ENCODE measurements at places on chromosomes 7 and 10.

DNA sequence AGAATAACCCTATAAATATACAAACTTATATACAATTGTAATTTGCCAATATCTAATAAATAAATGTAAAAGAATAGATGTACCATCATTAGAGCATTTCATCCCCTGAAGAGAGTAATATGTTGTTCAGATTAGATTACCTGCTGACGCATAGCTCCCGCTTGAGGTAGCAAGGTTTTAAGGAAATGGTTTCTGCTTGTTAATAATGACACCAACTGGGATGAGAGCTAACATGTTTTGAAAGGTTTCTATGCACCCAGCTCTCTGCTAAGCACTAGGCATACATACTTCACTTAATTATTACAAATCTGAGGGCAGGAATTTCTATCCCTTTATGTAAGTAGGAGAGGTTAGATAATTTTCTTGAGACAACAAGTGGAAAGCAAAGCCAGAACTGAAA lies 1003.3 kb upstream of the SORCS1 start:
- no peak for DNase-seq

- DNase-seq, result no peak
These were observed 22.6 kb downstream of the APBB1IP start for GRCh38 chr10:26460736-26461135.

- no peak for DNase-seq
These were observed 359.4 kb upstream of the CELF2 start for GRCh38 chr10:10658172-10658785.

DNA sequence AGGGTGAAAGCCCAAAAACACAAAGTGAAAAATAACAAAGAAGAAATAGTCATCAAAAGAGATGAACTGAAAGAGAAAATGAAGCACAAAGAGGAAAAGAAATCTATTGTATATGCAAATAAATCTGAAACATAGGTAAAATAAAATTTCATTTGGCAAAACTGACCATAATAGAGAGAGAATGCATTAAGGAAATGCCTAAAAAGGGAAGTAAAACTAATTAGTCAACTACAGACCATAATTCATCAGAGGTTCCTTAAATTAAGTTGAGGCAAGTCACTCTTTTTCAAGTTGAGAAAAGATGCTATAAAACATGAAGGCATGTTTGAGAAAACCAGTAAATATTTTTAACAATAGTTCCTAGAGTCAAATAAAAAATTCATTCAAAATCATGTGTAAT lies 233.3 kb downstream of the LRRN3 start:
- DNase-seq, result no peak

DNA sequence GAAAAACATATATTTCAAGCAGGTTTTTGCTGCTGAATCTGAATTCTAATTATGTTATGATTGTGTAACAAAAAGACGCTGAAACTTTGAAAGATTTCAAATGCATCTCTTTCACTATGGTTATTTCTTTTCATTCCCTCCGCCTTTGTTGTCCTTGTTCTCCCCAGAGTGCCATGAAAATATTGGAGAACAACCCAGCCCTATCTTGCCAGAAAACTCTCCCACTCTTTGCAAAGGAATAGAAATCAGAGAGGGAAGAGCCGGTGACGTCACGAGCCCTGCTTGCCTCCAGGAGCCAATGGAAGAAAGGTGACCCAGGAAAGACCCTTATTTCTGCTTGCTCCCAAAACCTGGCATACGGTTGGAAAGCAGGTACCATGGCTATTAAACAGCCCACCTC lies 3.4 kb downstream of the GFRA1 start:
- no peak for DNase-seq

- no peak for DNase-seq
These were observed 35.1 kb downstream of the UMAD1 start for GRCh38 chr7:7675686-7676085.

GRCh38 chr10:115861455-115861854 lies 411.6 kb downstream of the GFRA1 start:
- no peak for DNase-seq

GRCh38 chr10:49360271-49361177 lies 35.4 kb downstream of the DRGX start:
- DNase-seq, result no peak

GRCh38 chr10:7788639-7789286 lies 786 bp downstream of the ATP5F1C start:
- no peak for DNase-seq

- peak; percentile 12 for DNase-seq
These were observed 144.4 kb downstream of the DYNC1I1 start for GRCh38 chr7:95916573-95917297.

- DNase-seq, result no peak
These were observed 336.4 kb downstream of the RNLS start for GRCh38 chr10:88246675-88247074.

DNA sequence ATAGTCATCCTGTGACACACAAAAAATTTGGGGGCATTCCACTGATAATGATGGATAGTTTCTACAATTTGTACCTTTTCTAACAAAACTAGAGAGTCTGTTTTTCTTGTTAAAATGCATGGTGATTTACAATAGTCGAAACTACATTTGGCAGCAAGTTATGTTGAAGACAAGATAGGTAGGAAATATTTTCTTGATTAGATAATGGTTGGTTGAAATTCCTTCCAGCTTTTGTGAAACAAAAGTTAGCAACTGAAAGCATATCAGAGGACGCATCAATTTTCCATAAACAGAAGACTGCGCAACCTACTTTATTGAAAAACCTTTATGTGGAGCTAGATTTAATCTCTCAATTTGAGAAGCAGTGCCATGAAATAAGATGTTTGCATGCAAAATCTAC lies 155.8 kb upstream of the GLI3 start:
- DNase-seq, result no peak

GRCh38 chr7:38951213-38951612 lies 26.5 kb upstream of the POU6F2 start:
- no peak for DNase-seq

DNA sequence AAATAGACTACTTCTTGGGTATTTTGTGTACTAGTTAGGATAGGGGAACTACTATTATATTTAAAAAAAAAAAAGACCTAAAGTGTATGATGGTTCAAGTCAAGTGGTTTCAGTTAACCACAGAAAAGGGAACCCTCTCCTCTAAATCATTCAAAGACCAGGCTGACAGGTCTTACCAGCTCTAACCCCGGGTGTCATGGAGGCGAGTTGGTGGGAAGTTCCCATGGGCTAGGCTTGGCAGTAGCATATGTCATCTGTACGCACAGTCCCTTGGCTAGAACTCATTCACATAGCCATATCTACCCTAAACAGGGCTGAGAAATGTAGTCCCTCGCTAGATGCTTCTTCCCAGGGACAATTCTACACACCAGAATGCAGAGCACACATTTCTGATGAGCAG lies 37.7 kb upstream of the KCNMA1 start:
- DNase-seq, result no peak

GRCh38 chr10:5692461-5693358 lies 8.1 kb downstream of the TASOR2 start:
- no peak for DNase-seq

GRCh38 chr7:121180436-121181063 lies 148.2 kb upstream of the WNT16 start:
- no peak for DNase-seq

DNA sequence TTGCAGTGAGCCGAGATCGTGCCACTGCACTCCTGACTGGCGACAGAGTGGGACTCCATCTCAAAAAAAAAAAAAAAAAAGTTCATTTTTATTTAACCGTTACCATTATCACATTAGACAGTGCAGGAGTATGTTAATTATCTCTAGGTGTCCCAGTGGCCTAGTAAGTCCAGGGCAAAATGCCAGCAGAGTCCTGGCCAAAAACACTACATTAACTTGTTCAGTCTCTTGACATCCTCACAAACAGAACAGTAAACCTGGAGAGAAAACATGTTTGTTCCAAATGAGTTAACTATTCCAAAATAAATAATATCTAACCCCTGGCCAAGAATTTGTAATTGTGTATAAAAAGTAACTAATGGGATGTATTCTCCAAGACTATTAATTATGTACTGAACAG lies 43.2 kb downstream of the PTPRZ1 start:
- no peak for DNase-seq

DNA sequence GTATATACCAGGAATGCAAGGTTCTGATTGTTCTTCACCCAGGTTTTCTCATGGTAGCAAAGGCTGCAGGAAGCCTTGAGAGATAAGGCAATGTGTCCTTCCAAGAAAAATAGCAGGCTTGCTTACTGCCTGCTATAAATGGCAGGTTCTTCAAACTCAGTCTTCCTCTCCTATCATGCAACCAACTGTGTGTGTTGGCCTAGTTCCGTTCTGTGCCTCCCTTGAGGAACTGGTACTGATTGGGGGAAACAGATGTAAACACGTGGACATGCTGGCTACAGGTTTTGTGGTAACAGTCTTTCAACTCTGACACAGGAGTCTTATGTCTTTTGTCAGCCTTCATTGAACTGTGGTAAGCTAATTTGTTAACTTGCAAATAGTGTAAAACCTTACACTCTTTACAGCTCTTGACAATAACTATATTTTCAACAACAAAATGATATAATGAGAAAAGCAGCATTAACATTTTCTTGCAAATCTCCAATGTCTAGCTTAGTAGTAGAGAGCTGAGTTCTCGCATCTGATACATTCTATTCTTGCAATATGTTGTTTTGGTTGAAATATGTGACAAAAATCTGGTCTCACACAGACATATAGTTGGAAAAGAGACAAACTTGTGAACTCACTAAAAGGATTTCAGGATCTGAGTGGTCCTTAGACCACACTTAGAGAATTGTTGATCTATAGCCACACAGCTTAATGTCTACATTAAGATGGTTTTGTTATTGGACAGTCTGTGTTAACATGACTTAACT lies 54.7 kb upstream of the LSM8 start:
- DNase-seq, result no peak

DNA sequence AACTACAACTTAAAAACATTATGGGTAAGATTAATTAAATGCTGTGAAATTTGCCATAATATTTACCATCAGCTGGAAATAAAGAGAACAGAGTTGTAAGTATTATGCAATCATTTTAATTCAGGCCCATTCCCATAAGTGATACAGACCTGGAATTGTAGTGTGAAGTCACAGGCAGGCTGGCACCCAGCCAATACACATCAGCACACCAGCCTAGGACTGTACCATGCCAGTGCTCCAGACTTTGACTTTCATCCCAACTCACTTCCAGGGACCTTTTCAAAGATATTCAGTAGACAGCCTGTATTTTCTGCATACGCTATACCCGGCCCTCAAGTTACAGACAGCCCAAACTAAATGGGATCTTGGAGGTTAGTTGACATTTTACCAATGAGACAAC lies 143.3 kb downstream of the TES start:
- no peak for DNase-seq

GRCh38 chr7:123570390-123571182 lies 13.0 kb upstream of the NDUFA5 start:
- DNase-seq, result no peak

DNA sequence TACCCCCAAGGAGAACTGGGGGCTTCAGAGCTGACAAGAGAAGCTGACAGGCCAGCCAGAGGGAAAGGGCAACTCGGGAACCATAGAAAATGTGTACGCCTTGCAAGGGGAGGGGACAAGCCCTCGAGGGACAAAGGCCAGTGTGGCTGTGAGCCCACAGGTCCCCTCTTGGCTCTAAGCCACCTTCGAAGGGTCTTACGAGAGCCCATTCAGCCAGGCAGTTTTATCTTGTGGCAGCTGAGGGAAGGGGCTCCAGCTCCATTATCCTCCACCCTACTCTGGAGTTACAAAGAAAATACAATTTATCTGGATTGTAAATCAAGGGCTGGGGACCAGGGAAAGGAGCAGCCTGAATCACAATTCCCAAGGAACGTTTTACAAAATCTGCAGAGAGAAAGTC lies 159.5 kb upstream of the ZMIZ1 start:
- DNase-seq, result no peak

DNA sequence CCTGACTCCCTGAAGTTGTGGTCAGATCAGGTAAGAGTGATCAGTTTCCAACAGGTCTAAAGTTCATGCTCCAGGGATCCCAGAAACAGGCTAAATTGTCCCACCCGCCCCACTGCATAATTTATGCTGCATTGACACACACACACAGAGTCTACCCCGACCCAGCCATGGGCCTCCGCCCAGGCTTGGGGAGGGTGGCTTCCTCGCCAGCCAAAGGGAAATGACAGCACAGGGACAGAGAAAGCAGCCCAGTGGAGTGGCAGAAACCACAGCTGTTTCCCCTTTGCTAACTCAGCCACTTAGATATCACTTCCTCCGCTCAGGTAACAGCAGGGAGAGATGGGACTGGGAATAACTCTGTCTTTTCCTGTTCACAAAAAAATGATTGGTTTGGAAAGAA lies 9.4 kb downstream of the SH3PXD2A start:
- no peak for DNase-seq

DNA sequence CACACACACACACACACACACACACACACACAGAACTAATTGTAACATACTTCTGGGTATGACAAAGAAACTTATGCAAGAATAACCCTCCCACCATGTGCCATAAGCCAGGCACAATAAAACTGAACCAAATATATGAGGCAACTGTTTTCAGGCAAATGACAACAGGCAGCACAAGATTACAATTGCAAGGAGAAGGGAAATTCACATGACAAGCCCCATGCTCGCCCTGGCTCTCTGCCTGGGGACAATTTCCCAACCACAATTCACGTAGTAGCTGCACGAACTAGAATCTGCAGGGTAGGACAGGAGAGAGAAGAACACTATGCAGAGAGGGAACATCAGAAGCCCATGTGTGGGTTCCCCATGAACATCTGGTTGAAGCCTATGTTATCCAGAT lies 143.3 kb downstream of the CALN1 start:
- DNase-seq, result no peak

DNA sequence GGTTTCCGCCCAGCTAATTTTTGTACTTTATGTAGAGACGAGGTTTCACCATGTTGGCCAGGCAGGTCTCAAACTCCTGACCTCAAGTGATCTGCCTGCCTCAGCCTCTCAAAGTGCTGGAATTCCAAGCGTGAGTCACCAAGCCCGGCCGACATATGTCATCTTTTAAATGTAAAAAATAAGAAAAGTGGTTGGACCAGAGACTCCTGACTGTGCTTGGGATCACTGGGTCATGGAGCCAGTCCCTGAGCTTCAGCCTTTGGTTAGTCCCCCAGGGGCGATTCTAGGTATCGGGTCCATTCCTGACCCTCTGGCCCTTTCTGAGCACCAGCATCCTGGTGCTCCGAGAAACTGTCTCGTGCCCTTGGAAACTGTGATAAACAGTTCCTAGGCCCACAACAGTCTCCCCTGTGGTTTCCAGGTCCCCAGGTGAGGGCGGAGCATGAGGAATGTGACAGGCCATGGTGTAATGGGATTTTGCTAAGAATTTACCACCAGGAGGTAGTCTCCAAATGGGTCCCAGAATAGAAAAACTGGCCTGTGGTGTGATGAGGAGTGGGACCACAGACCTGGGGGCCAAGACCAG lies 32.8 kb downstream of the UBTD1 start:
- DNase-seq, result no peak

GRCh38 chr10:34137955-34138354 lies 677.1 kb downstream of the PARD3 start:
- no peak for DNase-seq

DNA sequence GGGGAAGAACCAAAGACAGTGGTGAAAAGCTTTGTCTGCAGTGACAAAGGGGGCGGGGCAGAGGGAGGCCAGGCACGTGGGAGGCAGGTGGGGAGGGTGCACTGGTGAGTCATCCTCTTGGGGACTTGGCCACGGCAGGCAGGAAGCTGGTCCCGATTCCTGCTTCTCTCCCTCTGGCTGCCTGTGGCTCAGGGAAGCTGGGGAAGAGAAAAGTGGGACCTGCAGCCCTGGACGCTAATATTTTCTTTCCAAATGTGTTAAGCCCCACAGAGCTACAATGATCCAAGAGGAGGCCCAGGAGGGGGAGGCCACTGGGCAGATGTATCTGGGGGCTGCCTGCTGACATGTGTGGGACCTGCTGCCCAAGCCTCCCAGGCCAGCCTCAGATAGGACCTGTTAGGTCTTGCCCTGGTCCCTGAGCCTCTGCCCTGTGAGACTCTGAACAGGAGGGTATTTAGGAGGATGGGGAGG lies 231.8 kb downstream of the KCNMA1 start:
- DNase-seq, result peak; percentile 57

Measured in kidney epithelial cell (primary cell).